Ureter (tissue), 1 donor: ENCODE measurements at places on chromosomes 5 and 9.
A peak's percentile ranks its signal among the peaks of the same experiment; 100 is the strongest.

GRCh38 chr5:130720355-130720754 is 444.7 kb downstream of the HINT1 start:
- no peak for DNase-seq

DNA sequence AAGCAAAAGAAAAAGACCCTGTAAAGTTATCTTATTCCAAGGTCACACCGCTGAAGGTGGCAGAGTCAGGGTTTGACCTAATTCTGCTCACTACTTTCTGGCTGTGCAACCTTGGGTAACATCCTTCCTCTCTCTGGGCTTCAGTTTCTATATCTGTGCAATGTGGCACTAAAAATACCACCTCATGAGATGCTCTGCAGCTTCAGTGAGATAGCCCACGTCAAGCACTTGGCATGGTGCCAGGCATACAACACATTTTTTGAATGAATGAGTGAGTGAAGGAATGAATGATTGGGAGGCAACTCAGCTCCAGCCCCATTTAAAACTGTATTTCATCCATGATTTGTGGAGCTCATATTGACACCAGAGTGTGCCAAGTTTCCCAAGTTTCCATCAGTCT is 62.3 kb downstream of the FOXI1 start:
- DNase-seq = no peak

DNA sequence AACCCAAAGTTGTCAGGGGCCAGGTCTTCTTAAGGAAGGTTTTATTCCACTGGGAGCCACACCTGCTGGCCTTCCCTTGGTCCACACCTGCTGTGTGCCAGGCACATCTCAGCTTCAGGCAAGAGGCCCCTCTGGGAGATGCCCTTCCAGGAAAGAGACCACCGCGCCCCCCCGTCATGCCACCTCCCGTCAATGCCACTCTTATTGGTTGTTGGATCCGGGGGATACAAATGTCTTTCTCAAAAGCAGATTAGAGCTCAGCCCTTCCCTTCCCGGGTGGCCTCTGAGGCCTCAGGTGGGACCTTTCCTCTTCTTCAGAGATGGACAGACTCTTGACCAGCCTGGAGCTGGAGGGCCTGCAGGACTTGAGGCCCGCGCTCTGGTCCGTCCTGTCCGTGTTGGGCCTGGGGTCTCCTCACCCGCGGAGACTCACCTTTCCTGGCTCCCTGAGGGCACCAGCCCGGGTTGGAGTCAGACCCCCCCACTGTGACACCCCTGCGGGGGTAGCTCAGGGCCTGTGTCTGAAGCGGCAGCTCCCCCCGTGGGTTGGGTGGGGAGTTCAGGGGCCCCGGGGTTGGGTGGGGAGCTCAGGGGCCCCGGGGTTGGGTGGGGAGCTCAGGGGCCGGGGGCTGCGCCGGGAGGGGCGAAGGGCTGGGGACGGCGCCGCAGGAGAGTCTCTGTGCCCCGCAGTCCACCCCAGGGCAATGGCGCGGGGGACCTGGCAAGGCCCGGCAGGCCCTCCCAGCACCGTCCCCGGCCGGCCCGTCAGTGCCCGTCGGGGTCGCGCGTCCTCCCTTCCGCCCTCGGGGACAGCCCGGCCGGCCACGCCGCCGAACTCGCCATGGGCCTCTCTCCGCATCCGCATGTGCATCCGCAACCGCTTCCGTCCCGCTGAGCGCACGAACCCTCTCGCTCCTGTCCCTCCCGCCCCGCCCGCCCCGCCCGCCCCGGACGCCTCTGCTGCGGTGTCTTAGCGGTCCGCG is 3.7 kb upstream of the SLC9A3 start:
- DNase-seq = no peak

GRCh38 chr5:74161170-74161569 is 479.4 kb downstream of the ENC1 start:
- no peak for DNase-seq

DNA sequence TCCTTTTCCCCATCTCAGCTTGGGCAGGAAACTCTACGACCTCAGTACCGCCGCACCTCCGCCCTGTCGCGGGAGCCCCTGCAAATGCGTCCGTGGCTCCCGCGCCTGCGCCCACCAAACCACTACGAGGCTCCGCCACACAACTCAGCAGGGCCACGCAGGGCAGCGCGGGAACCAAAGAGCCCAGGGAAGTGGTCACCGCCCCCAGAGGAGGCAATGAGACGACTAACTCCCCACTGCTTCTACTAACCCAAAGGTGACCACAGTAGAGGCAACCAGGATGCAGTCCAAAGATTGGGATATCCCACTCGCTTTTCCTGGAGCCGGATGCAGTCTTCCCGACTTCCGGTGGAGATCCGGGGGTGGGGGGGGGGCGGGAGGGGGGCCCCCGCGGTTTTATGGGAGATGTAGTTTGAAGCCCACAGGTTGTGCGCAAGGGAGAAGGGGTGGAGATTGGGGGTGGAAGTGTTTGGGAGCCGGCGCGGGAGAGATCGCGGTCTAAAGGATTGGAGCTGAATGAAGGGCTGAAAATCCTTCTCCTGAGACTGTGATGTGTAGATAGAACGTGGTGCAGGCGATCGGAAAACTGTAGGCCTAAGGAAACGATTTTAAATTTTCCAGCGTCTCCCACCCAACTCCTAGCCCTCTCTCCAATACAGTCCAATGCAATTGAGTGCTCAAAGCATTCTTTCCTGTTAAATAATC is at the start of gene NUDT12:
TSS of gene NUDT12 (minus strand) at position 337 of the 705 bp plus-strand sequence. CDS start 2,541 bp downstream, outside the sequence.
- peak; percentile 67 for DNase-seq

GRCh38 chr9:96299823-96300222 is 2.2 kb downstream of the HSD17B3 start:
- no peak for DNase-seq

DNA sequence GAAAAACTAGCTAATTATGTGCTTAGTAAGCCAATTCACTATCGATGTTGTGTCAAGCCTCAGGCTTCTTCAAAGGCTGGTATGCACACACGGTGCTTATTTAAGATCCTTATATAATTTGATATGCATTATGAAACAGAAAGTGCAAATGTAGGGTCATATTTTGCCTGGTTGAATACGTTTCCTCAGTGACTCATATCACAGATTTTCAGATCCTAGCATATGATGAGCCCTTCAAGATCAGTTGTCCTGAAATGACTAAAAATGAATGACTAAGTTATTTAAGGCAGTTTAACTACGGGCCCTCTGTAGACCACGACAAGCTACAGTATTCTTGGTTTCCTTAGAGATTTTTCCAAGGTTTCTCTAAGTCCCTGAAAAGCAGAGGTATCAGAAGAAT is 778.3 kb downstream of the PRELID2 start:
- DNase-seq = no peak
